Stimulated activated CD8-positive, alpha-beta memory T cell treated with anti-CD3 and anti-CD28 coated beads, Interleukin-15, amount 100 ng/mL, for 48 hours (primary cell): ENCODE measurements at places on chromosomes 6 and 20.

DNA sequence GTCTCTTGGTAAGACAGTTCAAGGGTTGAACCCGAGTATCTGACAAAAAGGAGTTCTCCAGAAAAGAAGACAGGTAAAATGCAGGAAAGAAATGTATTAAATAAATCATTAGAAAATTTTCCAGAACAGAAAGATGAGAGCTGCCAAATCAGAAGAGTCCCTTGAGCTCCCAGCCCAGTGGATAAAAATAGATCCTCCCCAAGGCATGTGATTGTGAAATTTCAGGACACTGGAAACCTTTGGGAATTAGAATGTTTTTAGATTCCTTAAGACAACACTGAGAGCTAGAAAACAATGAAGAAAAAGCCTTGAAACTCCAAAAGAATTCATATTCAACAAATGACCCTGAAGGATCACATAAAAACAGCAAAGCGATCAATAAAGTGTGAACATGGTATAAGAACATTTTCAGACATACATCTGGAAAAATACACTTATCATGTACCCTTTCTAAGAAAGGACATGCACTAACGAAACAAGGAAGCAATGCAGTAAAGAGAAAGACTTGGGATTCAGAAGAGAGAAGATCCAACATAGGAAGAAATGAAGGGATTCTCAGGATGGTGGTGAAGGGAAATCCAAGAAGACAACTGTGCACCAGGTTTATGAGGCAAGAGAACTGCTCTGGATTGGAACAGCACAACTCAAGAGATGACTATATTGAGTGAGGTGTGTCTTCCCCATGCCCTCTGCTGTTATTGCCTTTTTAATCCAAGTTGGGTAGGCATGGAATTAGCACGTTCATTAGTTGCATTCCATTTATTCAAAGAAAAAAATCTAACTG, 390.4 kb downstream of the SYNE1 start:
- DNase-seq = no peak

GRCh38 chr6:13422681-13423221, 64.6 kb downstream of the GFOD1 start:
- DNase-seq = no peak

GRCh38 chr6:152380993-152381898, 255.9 kb downstream of the SYNE1 start:
- no peak for DNase-seq

DNA sequence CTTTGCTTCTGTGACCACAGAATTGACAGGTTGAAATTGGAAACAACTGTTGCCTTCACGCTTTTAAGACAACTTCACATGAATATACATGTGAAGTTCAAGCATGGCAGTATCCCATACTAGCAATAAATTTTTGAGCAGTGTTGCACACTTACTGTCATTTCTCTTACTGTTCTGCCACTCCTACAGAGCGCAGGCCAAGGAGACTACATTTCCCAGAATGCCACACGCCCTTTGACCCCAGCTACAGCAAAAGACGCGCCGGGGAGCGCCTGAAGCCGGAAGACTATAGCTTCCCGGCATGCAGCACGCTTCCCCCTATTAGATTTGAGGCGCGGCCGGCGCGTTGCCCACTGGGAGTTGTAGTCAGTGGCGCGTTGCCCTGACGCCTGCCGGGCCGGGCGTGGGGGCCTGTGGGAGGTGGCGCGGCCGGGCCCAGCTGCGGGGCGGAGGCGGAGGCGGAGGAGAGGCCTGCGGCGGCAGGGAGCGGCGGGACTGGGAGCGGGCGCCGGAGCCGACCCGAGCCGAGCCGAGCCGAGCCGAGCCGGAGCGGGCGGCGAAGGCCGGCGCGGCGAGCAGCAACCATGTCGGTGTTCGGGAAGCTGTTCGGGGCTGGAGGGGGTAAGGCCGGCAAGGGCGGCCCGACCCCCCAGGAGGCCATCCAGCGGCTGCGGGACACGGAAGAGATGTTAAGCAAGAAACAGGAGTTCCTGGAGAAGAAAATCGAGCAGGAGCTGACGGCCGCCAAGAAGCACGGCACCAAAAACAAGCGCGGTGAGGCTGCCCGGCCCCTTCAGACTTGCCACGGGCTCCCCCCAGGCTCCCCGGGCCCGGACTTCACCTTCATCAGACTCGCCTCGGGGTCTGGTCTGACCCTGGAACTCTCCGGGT, at the start of gene CHMP4B:
Gene CHMP4B, plus strand, starts transcription at position 464 of the 891 bp plus-strand sequence. Its CDS starts 121 bp downstream, at position 585.
- DNase-seq = peak; percentile 97

DNA sequence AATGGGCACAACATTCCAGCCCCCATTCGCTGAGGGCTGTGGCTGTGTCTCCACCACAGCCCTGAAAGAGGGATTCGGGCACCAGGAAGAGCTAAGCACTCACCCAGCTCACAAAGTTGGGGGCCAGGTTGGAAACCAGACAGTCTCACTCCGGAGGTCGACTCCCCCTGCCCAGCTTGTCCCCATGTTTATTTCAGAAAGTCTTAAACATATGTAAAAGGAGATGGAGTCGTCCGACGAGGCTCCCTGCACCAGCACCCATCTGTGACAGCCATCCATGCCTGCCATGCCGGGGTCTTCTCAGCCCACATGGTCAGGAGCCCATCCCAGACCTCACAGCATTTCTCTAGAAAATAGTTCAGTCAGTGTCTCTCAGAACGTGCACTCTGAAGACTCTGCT, 63.6 kb upstream of the STX16 start:
- no peak for DNase-seq

DNA sequence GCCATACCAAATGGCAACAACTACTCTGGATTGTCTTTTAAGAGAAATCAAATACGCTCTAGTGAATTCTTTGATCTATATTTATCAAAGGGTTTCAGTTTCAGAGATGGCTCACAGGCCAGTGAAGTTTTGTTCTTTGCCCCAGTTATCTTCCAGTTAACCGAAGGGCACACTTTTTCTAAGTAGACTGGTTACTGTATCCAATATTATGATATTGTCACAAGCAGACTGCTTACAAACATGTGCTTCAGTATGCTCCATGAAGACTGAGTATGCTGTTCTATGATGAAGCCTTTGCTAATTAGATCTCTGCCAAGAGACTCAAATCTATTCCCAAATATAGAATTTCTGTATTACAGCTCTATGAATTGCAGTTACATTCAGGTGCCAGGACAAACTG, 181.1 kb downstream of the REV3L start:
- DNase-seq = no peak

DNA sequence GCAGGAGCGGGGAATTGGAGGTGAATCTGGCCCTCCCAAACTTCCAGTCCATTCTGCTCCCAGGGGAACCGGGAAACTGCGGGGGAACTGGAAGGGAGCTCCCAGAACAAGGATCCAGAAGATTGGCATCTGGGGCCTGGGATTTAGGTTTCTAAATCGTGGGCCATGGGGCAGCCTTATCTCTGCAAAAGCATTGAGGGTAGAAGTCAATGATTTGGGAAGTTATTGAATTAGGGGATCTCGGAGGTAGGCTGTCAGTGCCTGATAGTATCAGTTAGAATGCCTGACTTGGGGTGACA, 45.1 kb downstream of the HNF4A start:
- DNase-seq = no peak
